AG20443 (cell line): ENCODE measurements at places on chromosomes 1 and 21.

GRCh38 chr1:78715181-78715661, 65.6 kb downstream of the IFI44 start:
- no peak for DNase-seq

DNA sequence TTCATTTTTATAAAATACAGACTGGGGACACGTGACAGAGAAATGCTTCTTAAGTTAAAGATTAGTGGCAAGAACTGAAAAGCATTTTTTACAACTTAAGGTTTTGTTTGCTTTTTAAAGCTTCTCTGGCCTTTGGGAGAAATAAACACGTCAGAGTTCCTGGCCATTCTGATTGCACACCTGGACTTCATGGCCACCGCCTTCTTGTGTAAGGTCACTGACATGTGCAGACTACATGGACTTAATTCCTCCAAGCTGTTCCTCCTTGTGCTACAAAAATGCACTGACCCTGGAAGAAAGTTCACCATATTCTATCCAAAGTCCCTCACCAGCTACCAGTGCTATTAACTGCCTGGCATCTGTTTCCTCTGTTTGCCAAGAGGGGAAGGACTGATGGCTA, 56.1 kb downstream of the GADD45A start:
- DNase-seq = no peak

DNA sequence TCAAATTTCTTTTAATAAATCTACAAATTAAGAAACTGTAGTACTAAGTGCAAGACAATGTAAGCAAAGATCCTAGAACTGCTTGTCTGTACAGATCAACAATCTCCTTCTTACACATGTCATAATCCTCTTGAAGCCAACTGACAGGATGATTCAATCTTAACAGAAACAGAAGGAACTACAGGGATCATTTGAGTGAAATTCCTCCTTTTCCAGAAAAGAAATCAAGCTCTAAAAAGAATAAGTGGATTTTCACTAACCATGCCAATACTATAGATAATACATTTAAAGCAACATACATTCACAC, 53.2 kb downstream of the RAB3GAP2 start:
- no peak for DNase-seq

- DNase-seq = no peak
Measured at GRCh38 chr1:117574161-117574835, 31.6 kb upstream of the TENT5C start.

- peak; percentile 46 for DNase-seq
Measured at GRCh38 chr1:180482425-180483275, 19.7 kb downstream of the ACBD6 start.

GRCh38 chr1:60694980-60695379, 387.4 kb upstream of the NFIA start:
- DNase-seq = no peak

DNA sequence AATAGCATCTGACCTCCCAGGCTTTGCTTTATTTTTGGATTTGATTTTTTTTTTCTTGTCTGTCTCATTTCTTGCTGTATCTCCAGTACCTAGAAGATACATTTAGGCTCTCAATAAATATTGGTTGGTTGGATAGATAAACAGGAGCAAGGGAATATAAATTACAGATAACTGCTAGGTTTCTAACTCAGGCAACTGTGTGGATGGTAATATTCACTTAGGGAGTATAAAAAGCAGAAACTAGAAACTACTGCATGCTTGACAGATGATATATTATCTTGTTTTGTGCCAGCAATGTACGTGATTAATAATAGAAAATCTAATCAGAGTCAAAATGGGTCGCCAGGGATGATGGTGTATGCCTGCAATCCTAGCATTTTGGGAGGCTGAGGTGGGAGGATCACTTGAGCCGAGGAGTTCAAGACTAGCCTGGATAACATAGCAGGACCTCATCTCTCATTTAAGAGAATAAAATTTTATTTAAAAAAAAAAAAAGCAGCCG, 31.0 kb upstream of the TARS2 start:
- no peak for DNase-seq

DNA sequence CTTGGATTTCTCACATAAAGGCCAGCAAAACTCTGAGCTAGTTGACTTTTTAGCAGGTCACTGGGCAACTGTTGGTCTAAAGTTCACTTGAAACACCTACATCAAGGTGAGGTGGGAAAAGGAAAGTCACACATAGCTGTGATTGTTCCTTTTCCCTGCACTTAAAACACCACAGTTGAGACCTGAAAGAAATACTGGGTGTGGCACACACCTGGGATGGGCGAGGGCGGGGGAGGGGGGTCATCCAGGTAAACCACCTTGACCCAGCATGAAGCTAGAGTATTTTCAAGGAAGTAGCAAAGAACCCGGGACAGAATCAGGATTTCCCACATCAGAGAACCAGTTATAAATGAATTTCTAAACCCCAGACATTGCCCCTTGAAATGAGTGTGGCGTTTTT, 26.4 kb downstream of the ZNF697 start:
- no peak for DNase-seq
